ENCODE measurements at places on chromosomes 4 and X.

DNA sequence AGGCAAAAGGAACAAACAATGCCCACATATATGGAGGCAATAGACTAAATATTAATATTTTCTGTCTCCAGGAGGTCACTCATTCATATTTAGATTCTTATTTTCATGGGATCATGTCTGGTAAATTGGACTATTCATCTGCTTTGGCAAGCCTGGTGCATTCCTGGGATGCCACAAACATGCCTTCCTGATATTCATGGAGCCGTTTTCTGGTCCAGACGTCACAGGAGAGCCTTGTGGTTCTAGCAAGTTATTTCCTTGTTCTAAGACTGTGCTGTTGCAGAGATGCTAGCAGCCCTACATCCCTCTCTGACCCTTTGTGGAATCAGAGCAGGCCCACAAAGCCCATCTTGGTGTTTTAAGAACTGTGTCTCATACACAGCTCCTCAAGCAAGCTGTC, 16.1 kb upstream of the EXOSC9 start:
- no peak for DNase-seq

GRCh38 chrX:12309040-12309743, 170.9 kb downstream of the FRMPD4 start:
- no peak for DNase-seq

- DNase-seq = no peak
These were observed 1.6 kb downstream of the SH3RF1 start for GRCh38 chr4:169268951-169269760.

DNA sequence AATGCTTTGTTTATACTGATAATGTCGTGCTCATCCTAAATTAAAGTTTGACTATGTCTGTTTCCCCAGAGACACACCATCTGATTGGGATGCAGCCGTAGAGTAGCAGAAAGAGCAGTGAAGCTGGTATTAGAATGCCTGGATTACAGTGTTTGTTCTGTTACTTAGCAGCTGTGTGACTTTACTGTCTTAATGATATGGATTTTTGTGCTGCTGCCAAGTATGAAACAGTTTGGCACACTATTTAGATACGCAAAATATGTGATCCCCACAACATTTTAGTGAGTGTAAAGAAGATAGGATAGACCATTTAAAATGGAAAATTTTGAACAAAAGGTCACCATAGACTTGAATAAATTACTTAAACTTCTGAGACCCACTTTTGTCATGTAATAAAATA, 1.2 kb upstream of the CHIC1 start:
- DNase-seq = no peak

GRCh38 chr4:80011636-80012236, 61.3 kb downstream of the ANTXR2 start:
- no peak for DNase-seq

GRCh38 chr4:77827343-77827742, 8.2 kb upstream of the CNOT6L start:
- DNase-seq = no peak

- DNase-seq = no peak
These were observed 41.9 kb downstream of the WWC2 start for GRCh38 chr4:183140911-183141320.

DNA sequence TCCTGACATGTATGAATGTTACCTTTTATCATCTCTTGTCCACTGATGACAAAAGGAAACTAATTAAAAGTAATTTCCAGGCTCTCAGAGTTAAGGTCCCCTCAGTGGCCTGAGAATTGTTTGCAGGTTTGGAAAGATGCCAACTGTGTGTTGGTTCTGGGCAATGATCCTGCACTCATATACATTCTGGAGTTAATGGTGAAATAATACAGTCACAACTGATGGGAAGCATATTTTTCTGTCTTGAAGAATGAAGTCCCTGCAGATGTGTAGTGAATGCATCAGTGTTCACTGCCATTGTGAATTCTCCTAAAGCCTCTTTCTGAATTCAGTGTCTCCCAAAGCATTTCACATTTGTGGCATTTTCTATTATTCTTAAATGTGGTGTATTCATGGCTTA, 238.1 kb upstream of the PPP1R2C start:
- no peak for DNase-seq

- no peak for DNase-seq
These were observed 60.3 kb upstream of the DIPK2B start for GRCh38 chrX:45261005-45261404.

GRCh38 chrX:148185631-148186030, 204.5 kb downstream of the FMR1NB start:
- no peak for DNase-seq

DNA sequence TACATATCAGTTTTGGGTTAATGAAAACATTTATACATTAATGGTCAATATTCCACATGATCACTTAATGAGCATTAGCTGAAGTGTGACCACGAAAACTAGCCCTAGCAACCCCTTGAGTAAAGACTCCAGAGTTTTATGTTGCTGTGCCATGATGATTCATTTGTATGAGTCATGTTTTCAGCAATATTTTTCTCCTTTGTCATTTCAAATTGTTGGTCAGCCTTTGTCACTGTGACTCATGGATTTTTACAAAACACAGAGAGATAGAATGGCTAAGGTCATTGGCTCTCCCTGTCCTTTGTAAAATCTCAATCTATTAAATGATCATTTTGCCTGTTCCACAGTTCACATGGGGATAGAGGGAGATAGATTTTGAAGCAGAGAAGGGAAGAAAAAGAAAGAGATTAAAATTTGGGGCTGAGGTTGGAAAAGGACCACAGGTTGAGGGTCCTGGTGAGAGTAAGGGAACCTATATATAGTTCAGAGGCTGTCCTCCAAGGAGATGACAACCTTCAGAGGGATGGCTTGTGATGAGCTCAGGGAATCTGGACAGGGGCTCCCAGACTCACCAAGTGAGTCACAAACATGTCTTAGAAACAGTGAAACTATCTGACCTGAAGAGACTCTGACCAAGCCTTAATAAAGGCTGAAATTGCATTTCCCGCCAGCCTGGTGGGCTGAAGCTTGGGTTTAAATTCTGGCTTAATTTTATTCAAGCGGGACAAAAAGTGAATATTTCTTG, 25.6 kb downstream of the NR0B1 start:
- no peak for DNase-seq

DNA sequence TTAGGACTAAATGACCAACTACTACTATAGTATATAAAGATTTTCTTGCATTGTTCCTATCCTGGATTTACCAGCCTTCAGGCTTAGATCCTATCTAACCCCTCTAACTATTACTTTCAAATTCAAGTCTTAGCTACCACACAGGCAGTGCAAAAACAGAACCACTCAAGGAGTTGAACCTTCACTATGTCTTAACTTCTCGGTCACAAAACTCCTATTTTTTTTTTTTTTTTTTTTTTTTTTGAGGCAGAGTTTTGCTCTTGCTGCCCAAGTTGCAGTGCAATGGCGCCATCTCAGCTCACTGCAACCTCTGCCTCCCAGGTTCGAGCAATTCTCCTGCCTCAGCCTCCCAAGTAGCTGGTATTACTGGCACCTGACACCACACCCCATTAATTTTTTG, 6.3 kb upstream of the FAM200B start:
- DNase-seq = no peak

DNA sequence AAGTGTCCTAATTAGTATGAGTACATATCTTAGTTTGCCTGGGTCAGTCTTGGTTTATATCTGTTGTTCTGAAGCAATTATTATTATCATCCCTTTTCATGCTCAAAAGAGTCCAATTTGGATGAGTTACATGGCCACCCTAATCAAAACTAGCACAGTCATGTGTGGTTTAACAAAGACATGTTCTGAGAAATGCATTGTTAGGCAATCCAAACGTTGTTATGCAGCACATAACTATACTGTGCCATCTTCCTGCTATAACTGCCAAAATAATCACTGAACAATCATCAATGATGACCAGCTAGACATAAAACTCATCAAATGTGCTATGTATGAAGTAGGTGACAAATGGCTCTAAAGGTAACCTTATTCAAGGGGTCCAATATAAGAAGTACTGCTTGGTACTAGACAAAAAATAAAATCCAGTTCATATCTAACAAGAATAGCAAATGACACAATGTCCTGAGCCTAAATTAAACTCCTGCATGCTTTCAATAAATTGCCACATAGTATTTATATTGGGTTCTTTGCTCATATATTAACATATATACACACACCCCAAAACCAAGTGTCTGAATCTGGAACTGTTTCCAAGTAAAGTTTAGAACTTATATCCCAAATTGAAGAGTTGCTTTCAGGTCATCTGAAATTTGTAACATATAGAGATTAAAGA, 41.9 kb downstream of the CNOT6L start:
- no peak for DNase-seq

DNA sequence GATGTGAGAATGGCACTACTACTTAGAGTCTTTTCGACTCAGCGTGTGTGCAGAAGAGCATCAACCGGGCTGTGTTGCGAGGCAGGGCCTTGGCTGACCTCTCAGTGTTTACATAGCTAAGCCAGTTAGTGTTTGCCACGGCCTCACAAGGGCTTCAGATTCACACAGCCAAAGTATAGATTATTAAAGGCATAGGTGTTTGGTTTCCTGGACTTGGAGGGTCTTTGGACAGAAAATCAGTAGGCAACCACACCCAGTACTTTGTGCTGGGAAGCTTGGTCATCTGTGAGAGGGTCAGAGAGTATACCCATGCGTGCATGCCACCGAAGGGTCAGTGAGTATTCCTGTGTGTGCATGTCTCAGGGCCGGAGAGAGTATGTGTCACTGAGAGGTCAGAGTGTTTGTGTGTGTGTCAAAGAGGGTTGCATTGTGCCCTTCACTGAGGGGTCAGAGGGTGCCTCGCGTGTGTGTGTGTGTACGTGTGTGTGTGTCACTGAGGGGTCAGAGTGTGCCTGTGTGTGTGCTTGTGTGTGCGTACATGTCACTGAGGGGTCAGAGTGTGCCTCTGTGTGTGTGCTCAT, 69.7 kb upstream of the MSANTD1 start:
- no peak for DNase-seq

- no peak for DNase-seq
These were observed 52.3 kb downstream of the PALLD start for GRCh38 chr4:168549143-168549542.

DNA sequence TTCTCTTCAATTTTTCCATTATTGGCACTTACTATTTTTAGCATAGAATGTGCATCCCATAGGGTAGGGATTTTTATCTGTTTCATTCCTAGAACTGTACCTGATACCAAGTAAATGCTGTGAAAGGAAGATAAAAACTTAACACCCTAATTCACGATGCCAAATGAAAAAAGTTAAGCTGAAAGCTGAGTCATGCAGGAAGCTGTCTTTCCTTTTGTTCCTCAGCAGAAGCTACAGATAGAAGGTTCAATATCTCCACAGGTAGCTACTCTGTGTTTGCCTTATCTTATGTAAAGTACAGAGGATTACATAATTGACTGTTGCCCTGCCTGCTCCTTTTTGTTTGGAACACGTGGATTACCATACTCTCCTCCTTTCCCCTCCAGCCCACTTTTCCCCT, 77.0 kb downstream of the LRP2BP start:
- DNase-seq = no peak

DNA sequence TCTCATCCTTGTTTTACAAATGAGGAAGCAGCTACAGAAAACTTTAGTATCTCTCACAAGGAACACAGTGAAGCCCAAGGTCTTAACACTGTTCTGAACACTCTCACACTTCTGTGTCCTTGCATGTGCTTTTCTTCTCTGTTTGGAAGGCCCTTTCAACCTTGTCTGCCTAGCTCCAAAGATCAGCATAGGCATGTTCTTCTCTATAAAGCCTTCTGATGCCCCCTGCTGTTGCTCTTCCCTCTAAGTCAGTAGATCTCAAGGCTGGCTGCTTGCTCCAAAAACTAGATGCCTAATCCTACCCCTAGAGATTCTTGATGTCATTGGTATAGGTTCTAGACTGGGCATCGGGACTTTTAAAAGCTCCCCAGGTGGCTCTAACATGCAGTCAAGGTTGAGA, 5.9 kb downstream of the APOO start:
- DNase-seq = no peak

DNA sequence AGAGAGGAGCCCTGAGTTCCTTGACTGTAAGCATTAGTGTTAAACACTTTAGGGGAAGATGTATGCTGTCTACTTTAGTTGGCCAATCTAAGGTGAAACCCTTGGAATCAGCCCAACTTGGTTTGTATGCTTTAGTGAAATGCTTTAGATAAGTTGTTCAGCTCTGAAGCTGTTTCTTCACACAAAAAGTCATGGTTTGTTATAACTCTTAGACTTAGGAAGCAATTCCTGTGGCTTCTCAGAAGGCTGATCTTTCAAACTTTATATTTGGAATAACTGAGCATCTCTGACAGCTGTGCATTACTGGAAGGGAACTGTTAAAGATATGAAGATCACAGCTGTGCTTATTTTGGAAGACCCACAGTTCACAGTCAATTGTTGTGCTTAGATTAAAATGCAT, 714.1 kb downstream of the FAT4 start:
- no peak for DNase-seq

GRCh38 chrX:8987672-8988250, 46.2 kb downstream of the FAM9B start:
- DNase-seq = no peak

DNA sequence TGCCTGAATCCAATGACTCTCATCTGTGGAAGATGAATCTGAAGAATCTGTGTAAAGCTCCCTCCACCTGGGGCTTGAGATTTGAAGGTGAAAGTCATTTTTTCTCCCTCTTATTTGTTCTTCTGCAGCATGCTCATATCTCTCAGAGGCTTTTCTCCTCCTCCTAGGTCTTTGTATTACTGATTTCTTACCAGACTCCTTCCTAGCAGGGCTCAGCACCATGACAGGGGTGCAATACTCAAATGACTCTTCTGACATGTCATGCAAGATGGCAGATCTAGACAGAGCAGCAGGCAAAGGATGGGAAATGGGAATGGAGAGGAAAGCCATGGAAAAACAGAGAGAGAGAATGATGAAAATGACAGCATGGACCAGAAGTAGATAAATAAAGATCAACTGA, 118.3 kb downstream of the TMA16 start:
- DNase-seq = no peak

- DNase-seq = no peak
These were observed 232.5 kb upstream of the POF1B start for GRCh38 chrX:85611926-85612325.
